Tibial nerve (tissue), 4 donors: ENCODE measurements at places on chromosomes 3 and 15.

DNA sequence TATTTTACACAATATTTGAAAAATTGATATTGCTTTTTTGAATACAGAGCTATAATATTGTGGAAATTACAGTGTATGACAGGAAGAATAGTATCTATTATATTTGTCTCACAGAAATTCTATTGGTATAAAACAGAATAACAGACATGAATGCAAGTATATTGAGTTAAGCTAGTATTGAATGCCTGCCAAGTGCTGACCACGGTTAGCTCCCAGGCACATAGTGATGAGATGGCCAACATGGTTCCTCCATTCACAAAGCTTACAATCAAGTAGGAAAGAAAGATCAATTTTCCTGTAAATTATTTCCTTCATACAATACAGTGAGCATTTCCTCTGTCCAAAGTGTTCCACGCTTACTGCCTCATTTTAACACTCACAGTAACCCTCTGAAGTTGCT, 67.6 kb downstream of the TP63 start:
- no peak for DNase-seq

- DNase-seq = no peak
Observed at GRCh38 chr3:149280671-149281349, 52.6 kb downstream of the TM4SF18 start.

GRCh38 chr3:170739410-170739809, 130.6 kb downstream of the RPL22L1 start:
- no peak for DNase-seq

DNA sequence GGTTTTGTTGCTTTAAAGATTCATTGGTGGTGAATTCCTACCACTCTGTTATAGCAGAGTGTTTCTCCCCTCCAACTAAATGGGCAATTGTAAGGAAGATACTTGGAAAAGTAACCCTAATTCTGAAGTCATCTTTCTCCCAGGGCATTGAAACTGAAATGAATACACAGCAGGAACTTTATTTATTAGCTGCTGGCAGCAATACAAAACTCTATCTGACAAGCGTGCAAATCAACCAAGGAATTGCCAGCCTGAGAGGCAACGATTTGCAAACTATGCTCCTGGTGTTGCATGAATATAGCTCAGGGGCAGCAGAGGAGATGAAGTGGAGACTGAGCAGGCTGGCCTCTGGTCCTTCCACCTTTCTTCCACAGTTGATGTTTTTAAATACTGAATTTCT, 48.9 kb downstream of the CD200R1 start:
- DNase-seq = no peak

GRCh38 chr15:73386886-73387506, 18.2 kb upstream of the HCN4 start:
- no peak for DNase-seq

DNA sequence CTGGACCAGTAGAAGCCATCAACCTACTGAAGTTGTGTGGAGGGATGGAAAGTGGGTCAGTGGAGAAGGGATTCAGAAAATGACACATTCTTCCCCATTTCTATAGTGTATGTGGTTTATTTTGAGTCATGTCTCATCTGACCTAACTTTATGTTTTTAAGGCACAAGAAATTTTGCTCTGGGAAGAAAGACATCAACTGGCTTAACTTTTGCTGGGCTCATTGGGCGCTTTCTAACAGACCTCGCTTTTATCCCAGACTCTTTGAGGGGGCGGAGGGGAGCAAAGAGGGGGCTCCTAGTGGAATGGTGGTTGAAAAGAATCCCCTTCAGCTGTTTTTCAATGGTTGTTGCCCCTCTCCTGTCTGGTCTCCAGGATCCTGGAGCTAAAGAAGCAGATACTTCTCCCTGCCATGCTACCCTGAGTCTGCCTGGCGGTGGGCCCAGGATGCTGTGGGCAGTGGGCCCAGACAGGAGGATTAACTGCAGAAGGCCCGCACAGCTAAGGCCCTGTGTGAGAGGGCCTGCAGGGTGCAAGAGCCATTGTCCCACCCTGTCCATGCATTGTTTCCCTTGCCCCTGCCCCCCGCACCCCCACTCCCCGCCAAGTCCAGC, 14.5 kb downstream of the CSRNP1 start:
- no peak for DNase-seq

GRCh38 chr15:60763688-60764087, 284.7 kb upstream of the ICE2 start:
- DNase-seq = no peak

DNA sequence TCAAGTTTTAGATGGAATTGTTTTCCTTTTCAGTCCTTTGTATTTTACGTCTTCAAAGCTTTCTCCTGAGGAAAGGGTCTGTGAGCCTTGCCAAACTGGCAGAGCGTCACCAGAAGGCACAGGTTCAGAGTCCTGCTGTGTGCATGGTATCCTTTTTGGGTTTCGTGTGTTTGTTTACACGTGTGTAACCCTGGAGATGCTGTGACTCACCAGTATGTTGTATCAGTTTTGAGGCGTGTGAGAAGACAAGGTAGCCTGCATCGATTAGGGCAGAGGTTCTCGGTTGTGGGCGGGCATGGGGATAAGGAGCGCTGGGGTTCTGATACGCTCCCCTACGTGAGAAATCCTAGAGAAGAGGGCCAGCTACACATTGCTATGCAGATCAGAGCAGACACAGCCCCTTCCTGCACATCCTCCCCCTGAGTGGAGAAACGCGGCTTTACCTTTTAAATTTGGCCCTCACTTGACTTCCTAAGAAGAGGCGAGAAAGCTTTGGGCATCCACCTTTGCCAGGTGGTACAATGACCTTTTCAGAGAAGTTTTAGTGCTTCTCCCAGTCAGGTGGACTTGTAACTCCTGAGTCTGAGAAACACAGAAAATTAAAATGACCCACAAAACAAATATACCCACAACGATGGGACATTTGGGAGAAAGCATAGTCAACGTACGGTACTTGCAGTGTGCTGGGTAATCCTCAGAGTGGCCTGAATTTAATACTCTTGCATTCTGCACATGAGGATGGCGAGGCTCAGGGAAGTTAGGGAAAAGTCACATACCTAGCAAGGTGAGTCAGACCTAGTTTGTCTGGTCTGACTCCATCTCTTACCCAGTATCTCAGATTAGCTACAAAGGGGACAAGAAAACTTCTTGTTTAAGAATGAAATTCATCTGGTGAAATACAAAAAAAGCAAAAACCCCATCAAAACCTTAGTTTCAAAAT, 38.1 kb downstream of the TRAK1 start:
- no peak for DNase-seq

DNA sequence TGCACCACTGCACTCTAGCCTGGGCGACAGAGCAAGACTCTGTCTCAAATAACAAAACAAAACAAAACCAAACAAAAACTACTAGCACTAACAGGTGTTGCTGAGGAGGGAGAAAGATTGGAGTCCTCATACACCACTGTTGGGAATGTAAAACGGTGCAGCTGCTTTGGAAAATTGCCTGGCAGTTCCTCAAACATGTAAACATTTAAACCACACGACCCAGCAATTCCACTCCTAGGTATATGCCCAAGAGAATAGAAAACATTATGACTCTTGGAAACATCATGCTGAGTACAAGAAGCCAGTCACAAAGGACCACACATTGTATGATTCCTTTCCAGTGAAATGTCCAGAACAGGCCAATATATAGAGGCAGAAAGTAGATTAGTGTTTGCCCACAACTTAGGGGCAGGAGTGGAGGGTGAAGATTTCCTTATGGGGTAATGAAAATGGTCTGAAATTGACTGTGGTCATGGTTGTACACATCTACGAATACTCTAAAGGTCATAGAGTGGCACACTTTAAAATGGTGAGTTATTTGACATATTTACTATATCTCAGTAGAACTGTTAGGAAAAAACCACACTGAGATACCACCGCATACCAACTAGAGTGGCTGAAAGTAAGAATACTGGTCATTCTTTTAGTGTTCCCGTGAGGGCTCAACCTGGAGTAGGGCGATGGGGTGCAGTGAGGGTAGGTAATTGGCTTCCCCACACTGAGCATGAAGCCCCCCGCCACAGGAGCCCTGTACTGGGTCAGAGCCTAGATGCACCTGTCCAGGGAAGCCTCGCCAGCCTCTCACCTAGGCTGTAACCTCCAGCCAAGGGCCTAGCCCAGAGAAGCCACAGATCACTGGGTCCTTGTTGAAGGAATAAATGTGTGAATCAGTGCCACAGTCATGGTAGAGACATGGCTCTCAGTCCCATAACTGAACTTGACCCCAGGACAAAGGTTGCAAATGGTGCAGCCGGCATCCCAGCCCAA, 131.1 kb downstream of the NUP210 start:
- DNase-seq = no peak

DNA sequence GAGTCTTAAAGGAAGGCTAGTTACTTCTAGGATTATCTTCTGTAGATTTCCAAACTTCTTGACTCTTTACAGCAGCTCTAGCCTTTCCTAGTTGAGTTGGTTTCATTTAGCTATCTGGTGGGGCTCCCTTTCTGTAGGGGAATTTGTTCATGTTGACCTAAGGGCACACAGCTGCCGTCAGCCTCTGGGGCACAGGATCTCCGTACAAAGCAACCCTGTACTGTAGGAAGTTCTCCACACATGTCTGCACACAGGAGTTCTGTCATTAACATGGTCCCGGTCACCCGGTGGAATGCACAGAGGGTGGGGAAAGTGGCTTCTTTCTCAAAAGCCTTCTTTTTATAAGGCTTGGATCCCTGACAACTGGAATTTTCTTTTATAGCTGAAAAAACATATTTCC, 88.7 kb upstream of the TNIK start:
- no peak for DNase-seq

- DNase-seq = no peak
Observed at GRCh38 chr15:94272251-94272898, 41.0 kb downstream of the MCTP2 start.

DNA sequence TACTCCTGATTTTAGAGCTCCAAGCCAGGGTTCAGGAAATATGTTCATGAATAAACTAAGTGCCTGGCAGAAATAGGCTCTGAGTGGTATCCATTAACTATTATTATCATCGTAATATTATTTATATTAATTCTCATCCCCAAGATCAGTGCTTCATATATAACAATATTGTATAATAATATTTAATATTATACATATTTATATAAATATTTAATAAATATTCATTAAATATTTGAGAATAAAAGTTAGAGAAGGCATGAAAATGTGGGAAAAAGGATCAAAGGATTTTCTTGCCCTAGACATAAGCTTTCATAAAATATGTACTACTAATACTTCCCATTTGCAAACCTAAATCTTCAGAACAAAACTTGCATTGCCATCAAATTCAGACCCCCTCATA, 196.5 kb downstream of the ZMAT3 start:
- DNase-seq = no peak

DNA sequence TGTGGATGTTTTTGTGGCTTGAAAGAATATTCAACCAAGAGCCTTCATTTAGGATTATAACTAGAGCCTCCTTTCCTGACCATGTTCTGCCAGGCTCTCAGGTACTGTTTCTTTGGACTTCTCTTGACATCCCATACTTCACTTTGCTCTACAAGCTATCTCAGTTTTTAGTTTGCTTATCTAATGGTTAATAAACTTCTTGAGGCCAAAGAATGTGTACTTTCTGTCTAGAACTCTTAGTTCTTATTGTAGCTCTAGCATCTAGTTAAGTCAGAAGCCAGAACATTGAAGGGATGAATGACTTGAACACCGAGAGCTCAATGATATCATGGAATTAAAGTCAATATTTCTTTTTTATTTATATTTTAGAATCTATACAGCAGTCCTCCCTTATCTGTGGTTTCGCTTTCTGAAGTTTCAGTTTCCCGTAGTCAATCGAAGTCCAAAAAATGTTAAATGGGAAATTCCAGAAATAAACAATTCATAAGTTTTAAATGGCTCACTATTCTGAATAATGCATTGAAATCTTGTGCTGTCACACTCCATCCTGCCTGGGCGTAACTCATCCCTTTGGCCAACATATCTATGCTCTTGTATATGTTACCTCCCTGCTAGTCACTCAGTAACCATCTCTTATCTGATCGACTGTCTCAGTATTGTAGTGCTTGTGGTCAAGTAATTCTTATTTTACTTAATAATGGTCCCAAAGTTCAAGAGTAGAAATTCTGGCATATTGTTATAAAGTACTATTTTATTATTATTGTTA, 368.6 kb upstream of the RBMS3 start:
- DNase-seq = no peak

- no peak for DNase-seq
Observed at GRCh38 chr15:36666228-36666905, 86.9 kb downstream of the CDIN1 start.

GRCh38 chr15:93932164-93932776, 299.1 kb upstream of the MCTP2 start:
- DNase-seq = no peak

DNA sequence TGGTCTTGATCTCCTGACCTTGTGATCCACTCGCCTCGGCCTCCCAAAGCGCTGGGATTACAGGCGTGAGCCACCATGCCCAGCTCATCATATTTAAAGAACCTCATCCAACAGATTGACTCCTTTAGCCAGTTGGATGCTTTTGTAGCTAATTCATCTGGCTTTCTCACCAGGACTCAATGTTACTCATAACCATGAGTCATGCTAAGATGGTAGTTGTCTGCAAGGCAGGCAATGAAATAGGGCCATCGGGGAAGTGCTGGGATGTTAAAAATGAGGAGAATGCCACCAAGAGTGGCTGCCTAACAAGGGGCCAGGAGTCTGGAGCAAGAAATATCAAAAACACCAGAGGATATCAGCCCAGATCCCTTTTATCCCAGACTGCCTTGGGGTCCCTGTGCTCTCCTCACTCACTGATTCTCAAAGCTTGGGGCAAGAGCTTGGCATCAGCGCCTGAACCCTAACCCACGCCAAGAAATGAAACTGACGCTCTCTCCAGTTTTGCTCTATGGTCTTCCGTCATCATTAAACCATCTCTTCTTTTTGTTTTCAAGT, 7.4 kb upstream of the PCOLCE2 start:
- no peak for DNase-seq

DNA sequence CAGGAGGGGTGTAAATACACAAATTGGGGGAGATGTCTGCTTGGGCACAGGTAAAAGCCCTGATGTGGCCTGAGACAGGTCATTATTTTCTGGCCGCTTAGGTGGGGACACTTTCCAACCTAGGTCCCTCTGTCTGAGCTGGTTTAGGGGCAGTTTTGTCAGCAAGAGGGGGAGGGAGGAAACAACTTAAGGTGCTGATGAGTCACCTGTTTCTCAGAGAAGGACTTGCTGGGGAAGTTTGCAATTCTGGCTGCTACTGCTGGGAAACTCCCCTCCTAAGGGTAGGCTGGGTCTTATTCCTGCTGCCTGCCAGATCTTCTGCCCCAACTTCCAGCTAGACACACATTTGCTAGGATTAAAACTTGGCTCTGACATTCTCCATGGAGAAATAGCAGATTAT, 4.8 kb upstream of the RHOV start:
- no peak for DNase-seq

DNA sequence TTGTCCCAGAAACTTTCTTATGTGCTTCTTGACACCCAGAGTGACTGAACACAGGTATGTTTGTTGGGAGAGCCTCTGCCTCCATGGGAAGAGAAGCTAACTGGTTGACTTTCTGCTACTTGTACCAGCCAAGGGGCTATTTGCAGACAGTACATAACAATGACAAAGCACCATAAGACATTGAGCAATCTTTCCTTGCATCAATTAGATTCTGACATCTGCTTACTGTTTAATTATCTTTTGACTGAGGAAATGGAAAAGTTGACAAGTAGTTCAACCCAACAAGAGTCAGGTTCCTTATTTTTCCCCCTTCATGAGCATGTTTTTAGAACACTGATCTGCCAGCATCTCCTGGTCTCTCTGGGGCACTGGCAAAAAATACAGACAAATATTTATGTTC, 157.7 kb downstream of the RPLP1 start:
- no peak for DNase-seq
